Psoas muscle (tissue), 8 donors: ENCODE measurements at places on chromosomes 5 and 9. TPM values are rescaled to one million over a fixed set of nuclear protein-coding genes. Genes with fewer than 3 reads are reported as not detected.

- no peak overlapping the region for H3K4me3 ChIP-seq
- no peaks in the 10 kb centered on the region for H3K27me3 ChIP-seq
- no peak for DNase-seq
- peaks cover 29% of the 10 kb centered on the region for H3K4me1 ChIP-seq
- peaks cover 58% of the 10 kb centered on the region for H3K36me3 ChIP-seq
These were observed 1.6 kb downstream of the FASTKD3 start for GRCh38 chr5:7867260-7867659.

GRCh38 chr9:115032296-115032695 lies 85.7 kb downstream of the TNC start:
- no peak for DNase-seq
- no peaks in the 10 kb centered on the region for H3K36me3 ChIP-seq
- H3K27me3 ChIP-seq = no peaks in the 10 kb centered on the region
- H3K27ac ChIP-seq = no peak overlapping the region
- no peaks in the 10 kb centered on the region for H3K4me1 ChIP-seq

GRCh38 chr5:138467711-138468132 lies 2.4 kb downstream of the EGR1 start:
- peaks cover 4% of the 10 kb centered on the region for H3K36me3 ChIP-seq
- H3K4me1 ChIP-seq = peaks cover 5% of the 10 kb centered on the region
- DNase-seq = no peak
- peak overlapping the region; percentile 93 for H3K4me3 ChIP-seq
- no peak overlapping the region for H3K27ac ChIP-seq
- H3K27me3 ChIP-seq = no peaks in the 10 kb centered on the region

Gene ZNF454
- total RNA-seq = 0.32 TPM
